ENCODE measurements at places on chromosomes 7 and 10.
A peak's percentile ranks its signal among the peaks of the same experiment; 100 is the strongest.

GRCh38 chr10:110803239-110803749 is 68.4 kb upstream of the PDCD4 start:
- DNase-seq = no peak

DNA sequence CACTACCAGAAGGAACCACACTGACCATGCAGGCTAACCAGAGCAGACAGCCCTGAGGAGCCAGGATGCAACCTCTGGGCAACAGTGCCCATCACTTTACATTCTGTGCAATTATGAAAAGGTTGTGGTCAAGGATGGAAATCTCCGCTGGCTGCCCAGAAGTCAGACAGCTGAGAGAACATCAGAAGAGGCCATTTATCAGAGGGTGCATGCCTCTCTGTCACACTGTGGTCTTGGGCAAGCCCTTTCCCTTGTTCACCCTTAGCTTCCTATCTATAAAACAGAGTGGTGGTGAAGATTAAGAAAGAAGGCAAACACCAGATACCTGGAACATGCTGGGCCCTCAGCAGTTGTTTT is 120.7 kb upstream of the GDF10 start:
- DNase-seq = no peak

DNA sequence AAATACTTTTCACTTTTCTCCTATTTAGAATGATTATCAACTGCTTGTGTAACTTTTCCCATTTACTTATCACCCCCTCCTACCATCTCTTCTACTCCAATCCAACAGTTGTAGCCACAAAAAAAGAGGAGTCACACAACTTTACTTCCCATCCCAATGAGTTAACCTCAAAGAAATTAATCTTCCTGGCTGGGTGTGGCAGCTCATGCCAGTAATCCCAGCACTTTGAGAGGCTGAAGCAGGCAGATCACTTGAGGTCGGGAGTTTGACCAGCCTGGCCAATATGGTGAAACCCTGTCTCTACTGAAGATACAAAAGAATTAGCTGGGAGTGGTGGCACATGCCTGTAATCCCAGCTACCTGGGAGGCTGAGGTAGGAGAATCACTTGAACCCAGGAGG is 19.9 kb downstream of the SYPL1 start:
- no peak for DNase-seq

GRCh38 chr10:73998929-73999691 is 1.2 kb downstream of the VCL start:
- no peak for DNase-seq

DNA sequence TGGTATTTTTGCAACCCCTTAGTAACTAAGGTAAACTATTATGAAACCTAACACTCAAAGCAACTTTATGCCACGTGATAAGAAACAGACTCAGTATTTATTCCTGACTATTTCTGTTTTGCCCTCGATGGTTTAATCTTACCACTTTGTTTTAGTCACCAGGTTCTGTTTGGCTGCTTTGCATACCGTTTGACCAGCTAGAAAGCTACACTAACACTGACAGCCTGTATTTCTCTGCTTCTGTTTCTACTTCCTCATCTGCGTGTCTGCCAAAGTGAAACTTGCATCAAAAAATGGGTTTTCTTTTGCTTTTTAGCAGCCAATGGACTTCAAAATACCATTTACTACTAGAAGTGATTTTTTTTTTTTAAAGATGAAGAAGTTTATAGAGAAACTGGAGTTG is 802.5 kb downstream of the GRM8 start:
- no peak for DNase-seq

GRCh38 chr10:73867126-73867807 is 7.1 kb downstream of the CAMK2G start:
- no peak for DNase-seq

GRCh38 chr10:132202070-132202970 is 15.6 kb downstream of the DPYSL4 start:
- no peak for DNase-seq

- DNase-seq = no peak
Observed at GRCh38 chr7:111173990-111174389, 83.1 kb downstream of the LRRN3 start.

GRCh38 chr7:94087664-94088352 is 83.7 kb upstream of the BET1 start:
- peak; percentile 66 for DNase-seq

GRCh38 chr7:68362745-68363518 is 1235.3 kb upstream of the AUTS2 start:
- DNase-seq = no peak

GRCh38 chr10:4622384-4622783 is 203.6 kb upstream of the AKR1E2 start:
- DNase-seq = no peak

DNA sequence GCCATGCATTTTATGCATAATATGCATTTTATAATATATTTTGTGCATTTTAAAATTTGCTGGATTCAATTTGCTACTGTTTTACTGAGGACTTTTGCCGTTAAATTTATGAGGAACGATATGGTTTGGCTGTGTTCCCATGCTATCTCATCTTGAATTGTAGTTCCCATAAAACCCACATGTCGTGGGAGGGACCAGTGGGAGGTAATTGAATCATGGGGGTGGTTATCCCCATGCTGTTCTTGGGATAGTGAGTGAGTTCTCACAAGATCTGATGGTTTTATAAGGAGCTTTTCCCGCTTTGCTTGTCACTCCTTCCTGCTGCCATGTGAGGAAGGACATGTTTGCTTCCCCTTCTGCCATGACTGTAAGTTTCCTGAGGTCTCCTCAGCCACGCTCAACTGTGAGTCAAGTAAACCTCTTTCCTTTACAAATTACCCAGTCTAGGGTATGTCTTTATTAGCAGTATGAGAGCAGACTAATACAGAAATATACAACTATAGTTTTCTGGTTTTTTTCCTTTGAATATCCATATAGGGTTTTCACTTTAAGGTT is 201.4 kb upstream of the SH2B2 start:
- no peak for DNase-seq

GRCh38 chr7:141820067-141820466 is 21.2 kb downstream of the PRSS37 start:
- no peak for DNase-seq

GRCh38 chr7:133662276-133662675 is 409.4 kb downstream of the EXOC4 start:
- no peak for DNase-seq

DNA sequence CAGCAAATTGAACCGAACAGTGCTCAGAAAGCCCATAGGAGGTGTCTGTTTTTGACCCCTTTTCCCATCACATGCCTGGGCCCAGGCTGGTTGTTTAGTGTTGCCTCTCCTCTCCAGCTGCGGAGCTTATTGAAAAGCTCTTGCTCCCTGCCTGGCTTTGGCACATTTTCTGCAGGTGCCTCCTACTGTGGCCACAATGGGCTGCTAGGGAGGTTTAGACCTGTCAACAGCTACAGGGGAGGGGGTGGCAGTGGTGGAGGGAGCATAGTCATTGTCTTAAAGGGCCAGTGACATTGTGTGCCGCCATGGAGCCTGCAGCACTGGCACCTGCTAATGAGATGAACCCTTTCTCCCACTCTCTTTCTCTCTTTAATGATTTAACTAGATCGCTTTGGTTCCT is 13.2 kb upstream of the ENO4 start:
- no peak for DNase-seq

DNA sequence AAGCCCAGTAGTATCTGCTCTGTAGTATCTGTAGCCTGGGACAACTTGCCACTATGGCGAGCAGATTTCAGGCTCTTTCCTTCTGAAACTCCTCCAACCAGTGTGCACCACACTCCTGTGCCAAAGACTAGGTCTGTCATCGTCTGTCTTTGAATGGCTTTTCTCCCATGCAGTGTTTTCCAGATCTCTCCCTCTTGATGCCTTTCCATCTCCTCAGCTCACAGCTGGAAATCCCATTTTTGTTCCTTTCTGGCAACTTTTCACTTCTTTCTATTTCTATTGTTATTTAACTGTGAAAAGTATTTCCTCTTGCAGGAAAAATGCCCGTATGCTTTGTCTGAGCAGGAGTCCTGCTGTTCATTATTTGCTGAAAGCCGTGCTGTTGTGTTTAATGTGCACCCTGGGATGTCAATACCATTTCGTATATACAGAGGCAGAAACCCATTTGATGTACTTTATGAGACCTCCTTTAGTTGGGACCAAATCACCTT is 373.7 kb downstream of the PHTF2 start:
- DNase-seq = no peak

- DNase-seq = no peak
Observed at GRCh38 chr10:36188080-36188453, 546.0 kb upstream of the FZD8 start.

DNA sequence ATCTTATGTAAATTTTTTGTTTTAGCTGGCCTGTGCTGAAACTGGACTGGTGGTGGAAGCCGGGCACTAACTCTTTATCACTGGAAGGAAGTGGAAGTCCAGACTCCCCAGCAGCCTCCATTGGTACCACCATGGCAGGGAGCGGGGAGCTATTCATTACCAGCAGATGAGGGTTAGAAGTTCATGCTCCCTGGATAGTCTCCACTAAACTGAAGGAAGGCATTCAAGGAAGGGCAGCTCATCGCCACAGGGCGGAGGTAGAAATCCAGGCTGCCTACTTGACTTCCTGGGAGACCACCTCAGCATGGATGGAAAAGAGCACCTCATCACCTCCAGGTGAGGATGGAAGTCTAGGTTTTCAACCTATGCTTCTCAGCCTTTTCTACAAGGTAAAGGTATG is 130.9 kb downstream of the SLC16A9 start:
- DNase-seq = no peak

- DNase-seq = no peak
Observed at GRCh38 chr7:81873559-81873958, 103.7 kb upstream of the HGF start.

DNA sequence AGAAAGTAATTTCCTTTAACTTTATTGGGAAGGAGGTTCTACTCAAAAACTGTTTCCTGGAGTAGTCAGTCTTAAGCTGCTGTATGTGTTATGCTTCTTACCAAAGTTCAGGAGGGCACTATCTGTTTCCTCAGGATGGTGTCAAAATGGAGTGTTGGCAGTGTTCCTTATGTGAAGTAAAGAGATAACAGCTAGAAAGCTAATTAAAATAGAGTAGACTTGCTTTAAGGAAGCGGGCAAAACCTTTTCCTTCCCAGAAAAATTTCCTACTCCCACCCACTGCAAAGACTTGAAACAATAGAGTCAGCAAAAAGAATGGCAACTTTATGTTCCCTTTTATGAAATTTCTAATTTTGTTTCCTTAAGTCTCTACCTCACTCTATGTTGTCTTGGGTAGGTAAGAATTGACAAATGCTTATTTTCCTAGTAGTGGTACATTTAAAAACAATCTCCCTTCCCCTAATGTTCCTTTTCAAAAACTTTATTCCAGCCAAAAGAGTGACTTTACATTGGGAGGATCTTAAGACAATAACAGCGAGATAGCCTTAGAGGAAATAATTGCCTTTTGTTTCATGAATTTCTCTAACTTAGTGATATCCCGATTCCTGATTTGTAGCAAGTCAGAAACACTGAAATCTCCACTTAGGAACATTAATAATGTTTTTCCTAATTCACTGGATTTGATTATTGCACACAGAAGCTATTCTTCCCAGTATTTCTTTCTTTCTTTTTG is 26.5 kb upstream of the ENTPD1 start:
- peak; percentile 16 for DNase-seq

DNA sequence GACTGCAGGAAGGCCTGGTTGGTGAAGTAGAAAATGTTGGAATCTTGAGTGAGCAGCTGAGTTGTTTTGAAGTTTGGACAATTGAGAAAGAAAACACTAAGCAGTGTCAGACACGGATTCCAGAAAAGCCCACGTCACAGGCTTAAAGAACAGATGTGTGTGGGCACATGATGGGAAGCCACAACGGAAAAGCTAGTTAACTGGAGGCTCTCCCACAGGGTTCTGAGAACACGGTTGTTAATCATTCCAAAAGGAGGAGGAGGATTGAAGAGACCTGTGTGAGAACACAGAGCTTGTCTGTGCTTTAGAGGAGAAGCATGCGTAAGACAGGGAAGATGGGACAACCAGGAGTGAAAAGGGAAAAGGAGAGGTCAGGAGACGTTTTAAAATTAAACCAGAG is 42.6 kb downstream of the SHH start:
- no peak for DNase-seq

DNA sequence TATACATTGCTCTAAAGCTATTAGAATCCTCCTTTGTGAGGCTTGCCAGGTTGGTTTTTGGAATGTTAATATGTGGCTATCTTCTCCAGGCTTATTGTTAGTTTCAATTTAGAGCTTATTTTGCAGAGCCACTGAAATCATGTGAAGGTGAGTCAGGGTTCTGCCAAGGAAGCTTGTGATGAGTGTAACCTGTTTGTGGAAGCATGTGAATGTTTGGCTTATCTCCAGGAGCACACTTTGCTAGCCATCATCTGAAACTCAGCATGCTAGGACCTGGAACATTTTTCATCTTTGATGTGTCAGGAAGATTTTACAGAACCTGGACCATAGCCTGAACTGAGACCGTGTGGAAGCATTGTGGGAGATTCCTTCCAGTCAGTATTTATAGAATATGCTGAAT is 197.3 kb downstream of the PPP1R9A start:
- peak; percentile 5 for DNase-seq

DNA sequence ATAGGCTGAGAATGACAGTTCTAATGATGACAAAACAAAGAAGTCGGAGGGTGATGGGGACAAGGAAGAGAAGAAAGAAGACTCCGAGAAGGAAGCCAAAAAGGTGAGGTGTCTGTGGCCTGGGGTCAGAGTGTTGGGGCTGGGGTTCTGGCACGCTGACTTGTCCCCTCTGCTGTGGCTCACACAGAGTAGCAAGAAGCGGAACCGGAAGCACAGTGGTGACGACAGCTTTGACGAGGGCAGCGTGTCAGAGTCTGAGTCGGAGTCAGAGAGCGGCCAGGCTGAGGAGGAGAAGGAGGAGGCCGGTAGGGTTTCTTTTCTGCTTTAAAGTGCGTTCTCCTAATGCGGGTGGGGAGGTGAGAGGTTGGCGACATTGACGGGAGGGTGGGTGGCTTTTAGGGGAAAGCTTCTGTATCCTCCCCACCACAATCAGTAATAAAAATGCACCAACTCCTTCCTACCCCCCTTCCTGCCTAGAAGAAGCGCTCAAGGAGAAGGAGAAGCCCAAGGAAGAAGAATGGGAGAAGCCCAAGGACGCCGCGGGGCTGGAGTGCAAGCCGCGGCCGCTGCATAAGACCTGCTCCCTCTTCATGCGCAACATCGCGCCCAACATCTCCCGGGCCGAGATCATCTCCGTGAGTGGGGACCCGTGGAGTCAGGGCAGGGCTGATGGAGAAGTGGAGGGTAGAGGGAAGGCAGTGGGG is 4.6 kb downstream of the UFSP1 start:
- DNase-seq = peak; percentile 29

All from suppressor macrophage treated with lipopolysaccharide for 4 hours (primary cell).